ENCODE measurements at places on chromosomes 4 and X.

GRCh38 chr4:87853108-87853507, 20.3 kb downstream of the MEPE start:
- peak; percentile 34 for DNase-seq

DNA sequence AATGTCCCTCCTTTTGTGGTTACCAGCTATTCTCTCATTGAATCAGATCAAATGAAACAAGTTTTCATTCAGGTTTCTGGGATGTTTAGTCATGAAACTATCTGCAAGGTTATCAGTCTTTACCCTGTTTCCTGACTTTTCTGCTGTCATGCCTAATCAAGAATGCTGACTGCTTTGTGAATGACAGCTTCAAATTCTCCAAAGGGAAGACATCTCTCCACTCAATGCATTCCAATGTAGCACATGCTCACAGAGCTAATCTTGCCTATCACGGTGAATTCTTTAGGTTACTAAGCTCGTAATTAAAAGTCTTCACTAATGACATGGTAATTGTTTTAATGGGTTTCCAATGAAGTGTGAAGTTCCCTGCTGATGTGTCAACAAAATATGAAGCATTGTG, 1068.5 kb downstream of the PCDH7 start:
- no peak for DNase-seq

- DNase-seq: no peak
Observed at GRCh38 chr4:47270201-47270888, 193.2 kb downstream of the COMMD8 start.

GRCh38 chrX:20412871-20413486, 146.3 kb upstream of the RPS6KA3 start:
- no peak for DNase-seq

DNA sequence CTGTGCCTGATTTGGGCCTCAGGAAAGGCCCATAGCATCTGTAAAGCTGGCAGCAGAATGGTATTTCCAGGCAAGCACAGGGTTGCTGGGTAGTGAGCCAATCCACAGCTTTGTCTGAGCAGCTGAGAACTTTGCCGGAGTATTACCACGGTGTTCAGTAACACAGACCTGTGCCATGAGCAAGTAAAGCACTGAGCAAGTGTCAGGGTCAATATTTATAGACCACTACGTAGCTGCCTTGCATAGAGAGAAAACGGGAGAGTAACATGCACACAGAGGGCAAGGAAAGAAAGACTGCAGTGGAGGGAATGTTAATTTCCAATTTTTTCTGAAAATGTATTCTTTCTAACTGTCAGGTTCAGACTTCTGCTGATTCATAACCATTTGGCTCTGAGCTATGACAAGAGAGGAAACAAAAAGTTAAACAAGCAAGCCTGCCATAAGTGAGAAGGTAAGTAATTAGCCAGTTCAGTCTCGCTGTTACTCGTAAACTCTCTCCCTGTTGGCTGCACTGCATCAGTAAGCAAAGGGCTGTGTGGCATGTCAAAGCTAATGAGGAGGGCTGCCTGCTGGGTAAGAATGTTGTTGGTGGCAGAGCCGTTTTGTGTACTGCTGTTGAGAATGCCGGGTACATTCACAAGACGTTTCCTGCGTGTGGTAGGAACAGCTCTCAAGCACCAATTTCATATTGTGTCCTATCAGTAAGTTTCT, 238.1 kb downstream of the BMPR1B start:
- DNase-seq: no peak

DNA sequence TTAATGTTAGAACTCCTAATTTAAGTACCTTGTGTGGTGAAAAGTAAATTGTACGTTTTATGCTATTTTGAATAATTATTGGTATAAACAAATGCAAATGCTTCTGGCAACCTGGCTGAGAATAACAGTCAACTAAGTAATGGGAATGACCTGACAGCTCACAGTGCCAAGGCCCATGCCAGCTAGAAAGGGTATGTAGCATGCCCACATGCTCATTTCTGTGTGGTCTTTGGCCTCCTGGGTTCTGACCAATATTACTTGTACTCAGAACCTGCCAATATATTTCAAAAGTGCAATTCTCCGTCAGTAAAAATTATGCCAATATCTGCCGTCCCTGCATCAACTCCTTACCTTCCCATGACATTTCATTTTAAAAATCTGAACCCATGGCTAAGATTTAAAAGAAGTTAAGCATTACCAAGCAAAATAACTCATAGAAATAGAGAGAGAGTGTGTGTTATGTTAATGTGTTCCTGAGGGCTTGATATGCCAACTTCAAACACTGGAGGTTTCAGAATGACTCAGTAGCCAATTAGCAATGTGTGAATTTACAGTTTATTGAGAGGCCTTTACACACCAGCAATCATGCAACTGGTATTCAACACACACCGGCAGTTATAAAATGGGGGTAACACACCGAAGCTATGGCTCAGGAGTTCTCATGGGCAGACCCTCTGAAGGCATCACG, 820.8 kb downstream of the FSTL5 start:
- no peak for DNase-seq

DNA sequence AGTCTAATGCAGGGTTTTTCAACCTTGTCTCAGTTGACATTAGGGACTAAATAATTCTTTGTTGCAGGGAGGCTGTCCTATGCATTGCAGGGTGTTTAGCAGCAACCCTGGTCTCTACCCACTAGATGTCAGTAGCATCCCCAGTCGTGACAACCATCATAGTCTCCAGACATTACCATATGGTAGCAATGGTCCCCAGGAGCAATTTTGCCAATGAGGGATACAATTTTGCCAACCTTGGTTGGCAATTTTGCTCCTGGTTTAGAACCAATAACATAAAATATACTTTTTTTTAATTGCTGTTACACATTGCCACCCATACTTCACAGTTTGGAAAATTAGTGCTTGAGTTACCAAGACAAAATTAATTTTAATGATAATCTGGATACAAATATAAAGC, 6.0 kb downstream of the EREG start:
- peak; percentile 32 for DNase-seq

- peak; percentile 65 for DNase-seq
Observed at GRCh38 chr4:17013382-17014006, 115.0 kb upstream of the LDB2 start.

DNA sequence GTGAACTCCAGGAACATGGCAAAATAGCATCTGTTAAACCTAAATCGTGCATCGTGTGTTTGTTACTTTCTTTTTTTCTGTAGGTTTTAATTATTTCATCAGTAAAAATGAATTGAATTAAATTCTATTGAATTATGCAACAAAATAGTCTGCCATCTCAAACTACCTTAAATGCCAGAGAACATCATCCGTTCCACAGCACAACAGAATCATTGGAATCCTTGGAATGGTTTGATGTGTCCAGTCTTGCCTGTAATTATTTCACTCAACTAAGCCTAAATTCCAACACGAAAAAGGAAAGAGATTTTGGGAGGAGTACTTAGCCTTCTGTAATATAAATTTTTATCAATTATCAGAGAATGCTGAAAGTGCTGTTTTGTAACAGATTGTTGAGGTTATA, 17.1 kb upstream of the SLC7A11 start:
- no peak for DNase-seq

DNA sequence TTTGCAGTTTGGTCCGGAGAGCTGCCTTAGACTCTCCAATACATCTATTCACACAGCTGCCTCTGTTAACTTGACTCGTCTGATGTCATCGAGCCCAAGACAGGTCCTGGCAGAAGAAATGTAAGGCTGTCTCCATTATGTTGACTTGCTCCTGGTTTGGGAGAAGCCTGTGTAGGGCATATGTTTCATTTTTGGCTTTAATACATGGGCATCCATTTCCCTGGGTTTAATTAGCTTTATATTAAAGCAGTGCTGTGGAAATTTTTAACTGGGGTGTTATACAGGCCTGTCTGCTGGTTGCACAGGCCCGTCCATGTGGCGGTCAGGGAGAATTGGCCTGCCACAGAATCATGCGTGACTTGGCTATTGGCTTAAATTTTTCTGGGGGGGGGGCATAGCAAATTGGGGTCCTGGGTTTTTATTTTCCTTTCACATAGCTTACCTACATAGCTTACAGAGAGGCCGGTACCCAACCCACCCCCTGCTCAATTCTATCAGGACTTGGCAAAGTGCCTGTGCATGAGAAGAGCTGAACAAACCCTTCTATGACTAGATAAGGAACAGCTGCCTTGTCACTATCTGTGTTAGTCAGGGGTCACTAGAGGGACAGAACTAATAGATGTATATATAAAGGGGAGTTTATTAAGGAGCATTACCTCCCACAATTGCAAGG, 123.5 kb upstream of the WDR1 start:
- no peak for DNase-seq

Measured in dermis microvascular lymphatic vessel endothelial cell (primary cell).